ENCODE measurements at places on chromosomes 11 and 22.

DNA sequence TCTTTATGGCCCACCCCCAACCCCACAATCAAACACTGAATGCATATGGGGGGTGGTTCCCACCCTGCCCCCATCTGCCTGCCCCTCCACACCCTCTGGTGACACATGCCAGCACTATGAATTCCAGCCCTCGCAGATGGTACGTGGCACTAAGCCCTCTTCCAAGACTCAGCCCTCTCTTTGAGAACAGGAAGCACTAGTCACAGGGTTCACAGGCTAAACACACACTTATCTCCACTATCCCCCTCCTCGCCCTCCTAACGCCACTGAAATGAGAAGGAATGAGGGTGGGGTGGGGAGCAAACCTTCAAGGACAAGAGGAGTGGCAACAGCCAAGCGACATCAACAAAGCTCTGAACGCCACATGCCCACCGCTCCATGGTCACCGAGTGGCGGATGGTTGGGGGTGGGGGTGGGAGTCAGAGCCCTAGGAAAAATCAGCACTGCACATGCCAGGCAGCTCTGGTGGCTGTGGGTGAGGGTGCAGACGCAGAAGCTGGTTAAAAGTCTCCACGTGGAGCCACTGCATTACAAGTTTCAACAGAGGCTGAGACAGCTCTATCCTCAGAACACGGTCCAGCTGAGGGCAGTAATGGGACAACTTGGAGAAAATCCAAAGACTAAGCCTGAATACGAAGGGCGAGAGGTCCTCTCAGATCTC lies 33.6 kb downstream of the TMEM184B start:
- DNase-seq = no peak

DNA sequence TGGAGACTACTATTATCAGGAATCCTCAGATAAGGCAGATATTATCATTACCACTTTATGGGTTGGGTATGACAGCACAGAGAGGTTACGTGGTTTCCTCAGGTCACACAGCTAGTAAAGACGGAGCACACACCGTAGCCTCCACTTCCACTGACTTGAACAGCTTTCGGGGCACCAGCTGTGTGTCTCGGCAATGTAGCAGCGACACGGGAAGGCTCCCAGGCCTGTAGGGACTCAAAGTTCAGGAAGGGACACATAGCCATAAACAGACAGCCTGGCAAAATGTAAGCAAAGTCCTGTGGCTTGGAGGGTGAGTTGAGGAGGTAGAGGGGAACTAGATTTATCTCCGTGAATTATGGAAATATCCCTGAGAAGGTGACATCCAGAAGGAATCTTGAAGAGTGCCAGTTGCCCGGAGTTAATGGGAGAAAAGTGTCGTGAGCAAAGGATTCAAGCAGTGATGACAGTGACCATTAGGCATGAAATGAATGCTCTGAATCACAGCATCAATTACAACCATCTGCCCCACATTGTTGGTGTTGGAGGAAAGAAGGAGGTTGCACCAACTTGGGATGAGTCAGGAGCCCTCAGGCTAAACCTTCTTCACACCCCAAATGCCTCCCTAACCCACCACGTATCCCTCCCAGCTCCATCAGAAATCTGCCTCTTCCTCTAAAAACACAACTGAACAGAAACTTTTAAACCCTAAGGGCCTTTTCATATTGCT lies 106.7 kb upstream of the ASPHD2 start:
- no peak for DNase-seq

- peak; percentile 64 for DNase-seq
Observed at GRCh38 chr22:38114484-38115398, 4.3 kb upstream of the BAIAP2L2 start.

GRCh38 chr22:20080776-20081654 lies 974 bp downstream of the DGCR8 start:
- DNase-seq = no peak

DNA sequence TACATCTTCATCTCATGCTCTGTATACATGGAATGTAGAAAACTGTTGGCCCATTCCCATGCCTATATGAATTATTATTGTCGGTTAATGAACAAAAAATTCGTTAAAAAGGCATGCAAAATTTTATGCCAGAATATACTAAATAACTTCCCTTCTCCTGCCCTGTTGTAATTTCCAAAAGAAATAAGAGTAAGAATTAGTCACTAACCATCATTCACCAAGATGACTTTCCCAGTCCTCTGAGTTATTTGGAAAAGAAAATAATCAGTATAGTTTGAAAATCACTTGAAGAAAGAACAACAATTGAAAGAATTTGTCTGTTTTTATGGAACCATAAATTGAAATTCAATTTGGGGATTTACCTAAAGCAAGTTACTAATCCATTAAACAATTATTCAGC lies 1149.1 kb upstream of the RAG2 start:
- DNase-seq = no peak

GRCh38 chr11:71477641-71478527 lies 24.9 kb downstream of the NADSYN1 start:
- DNase-seq = no peak

DNA sequence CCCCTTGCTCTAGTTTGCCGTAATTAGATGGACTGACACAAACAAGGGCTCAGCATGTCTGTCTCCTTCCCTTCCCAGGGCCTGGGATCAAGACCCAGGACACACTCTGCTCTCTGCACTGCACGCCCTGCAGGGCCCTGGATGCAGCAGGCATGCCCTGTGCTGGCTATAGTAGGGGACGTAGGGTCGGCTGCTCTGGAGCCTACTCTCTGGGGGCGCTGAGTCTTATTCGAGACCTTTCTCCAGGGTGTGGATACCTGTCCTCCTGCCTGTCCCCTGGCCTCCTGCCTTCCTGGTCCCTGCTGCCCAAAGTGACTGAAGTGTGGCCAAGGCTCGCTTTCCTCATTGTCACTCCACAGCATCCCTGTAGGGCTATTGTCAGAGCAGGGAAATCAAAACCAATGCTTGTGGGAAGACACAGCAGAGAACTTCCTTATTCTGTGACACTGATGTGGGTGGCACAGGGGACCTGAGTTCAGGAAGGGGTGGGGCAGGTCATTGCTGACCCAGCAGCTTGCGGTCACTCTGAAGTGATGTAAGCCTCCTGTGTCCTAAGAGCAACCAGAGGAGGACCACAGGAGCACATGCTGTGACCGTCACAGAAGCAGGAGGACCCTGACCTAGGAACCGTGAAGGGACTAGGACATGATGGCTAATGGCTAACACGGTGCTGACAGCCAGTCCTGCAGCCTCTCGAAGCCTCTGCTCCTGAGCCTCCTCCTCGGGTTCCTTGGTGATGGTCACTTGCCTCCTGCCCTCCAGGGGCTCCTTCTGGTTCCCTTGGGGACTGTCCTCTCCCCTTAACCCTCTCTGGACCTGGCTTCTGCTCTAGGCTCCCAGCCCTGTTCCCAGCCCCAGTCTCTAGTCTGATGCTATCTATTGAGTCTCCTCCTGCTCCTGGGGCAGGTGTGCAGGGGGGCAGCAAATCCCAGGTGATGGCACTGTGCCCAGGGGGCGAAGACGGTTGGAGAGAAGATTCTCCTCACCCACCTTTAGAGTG lies 10.3 kb downstream of the APOBEC3A start:
- DNase-seq = no peak

DNA sequence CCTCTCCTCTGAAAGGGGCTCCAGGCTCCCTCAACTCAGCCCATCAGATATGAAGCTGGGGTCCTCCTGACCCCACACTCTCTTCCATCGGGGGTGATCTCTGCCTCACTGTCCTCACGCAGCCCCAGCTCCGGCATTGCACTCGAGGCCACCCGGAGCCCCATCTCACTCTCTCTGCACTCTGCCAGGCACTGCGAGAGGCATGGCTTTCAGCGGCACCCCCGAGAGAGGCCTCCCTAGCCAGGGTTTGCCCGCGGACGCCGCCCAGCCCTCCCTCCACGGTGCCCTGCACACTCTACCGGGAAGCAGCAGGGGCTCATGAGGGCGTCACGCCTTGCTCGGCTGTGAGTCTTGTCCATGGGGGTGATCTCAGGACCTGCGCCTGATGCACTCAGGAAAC lies 436.2 kb downstream of the BRD1 start:
- DNase-seq = no peak

GRCh38 chr11:69086152-69087132 lies 37.7 kb downstream of the TPCN2 start:
- DNase-seq = no peak

GRCh38 chr11:73510877-73511276 lies 87.0 kb downstream of the FAM168A start:
- DNase-seq = no peak

GRCh38 chr11:66278363-66279091 lies 552 bp downstream of the CNIH2 start:
- DNase-seq = no peak

DNA sequence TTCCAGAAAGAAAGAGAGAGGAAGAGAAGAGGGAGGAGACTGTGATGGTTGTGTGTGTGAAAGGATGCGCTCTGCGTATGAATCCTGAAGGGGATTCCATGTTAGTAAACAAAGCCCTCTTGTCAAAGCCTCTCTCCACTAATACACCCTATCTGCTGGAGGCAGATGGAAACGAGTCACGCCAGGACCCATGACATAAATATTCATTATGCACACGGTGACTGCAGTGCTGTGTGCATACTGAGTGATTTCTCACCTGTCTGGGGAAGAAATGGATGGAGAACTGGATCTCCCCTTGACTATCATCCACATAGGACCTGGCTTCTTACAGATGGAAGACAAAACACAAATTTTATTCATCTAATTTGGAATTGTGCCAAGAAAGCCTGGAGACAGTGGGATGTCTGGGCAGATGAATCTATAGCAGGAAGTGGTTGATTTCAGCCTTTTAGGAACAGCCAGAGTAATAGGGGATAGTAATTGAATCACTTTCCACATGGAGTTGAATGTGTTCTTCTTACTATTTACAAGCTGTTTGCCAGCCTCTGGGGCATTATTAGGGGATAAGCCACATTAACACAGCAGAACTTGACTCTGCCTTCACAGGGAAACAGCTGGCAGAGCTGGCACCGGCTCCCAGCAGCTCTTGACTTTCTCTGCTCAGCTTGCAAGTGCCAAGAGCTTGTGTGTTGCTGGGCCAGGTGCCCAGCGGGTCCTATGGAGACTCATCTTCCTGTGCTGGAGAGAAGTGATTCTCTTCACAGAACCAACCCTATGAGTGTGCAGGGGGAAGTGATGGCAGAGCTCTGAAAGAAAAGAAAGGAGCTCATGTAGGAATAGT lies 9.0 kb downstream of the MTNR1B start:
- DNase-seq = no peak

DNA sequence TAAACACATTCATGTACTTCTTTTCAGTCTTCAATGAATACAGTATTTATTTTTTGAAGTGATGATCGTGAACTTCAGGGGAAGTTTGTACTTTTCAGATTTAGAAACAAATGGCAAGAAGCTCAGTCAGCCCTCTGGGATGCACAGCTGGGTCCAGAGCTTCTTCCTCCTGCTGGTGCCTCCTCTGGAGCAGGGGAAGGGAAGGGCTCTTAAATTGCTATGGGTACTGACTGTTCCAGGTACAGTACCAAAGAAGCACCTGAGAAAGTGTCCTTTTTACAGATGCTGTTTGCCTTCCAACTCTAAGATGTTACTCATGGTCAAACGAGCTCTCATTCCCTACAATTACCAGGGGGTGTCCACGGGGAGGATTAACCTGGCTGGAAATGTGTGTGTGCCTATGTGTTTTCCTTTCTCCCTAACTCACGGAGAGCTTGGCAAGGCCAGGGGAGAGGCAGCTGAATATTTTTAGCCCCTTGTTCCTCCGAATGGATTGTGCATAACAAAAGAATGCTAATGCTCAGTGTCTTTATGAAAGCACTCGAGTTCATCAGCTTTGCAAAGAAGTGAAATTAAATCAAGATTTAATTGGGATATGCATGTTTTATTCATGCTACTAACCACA lies 313.7 kb upstream of the CADM1 start:
- no peak for DNase-seq

GRCh38 chr11:44066732-44067141 lies 667 bp downstream of the ACCS start:
- no peak for DNase-seq

- no peak for DNase-seq
Observed at GRCh38 chr11:126658306-126659056, 303.0 kb downstream of the ST3GAL4 start.
